ENCODE measurements at places on chromosomes 4 and X.

DNA sequence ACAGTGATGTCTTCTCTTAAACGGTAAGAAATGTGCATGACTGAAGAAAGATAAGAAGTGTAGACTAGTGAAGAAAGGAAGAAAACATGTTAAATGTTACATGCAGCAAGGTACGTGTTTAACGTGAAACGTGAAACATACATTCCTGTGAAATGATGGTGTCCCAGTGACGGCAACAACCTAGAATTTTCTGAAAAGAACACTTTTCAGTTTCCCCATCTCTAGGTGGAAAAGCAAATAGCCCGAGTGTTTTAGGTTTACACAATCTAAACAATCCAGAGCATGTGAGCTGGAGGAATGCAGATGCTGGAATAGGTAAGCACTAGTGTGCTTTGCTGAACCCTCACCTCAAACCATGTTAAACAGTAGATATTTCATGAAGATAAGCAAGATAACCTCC, 60.7 kb downstream of the CLNK start:
- DNase-seq, result no peak

- no peak for DNase-seq
These were observed 55.8 kb downstream of the DOCK11 start for GRCh38 chrX:118551426-118551825.

GRCh38 chr4:165326831-165327210, 648 bp upstream of the MSMO1 start:
- DNase-seq, result peak; percentile 38

- no peak for DNase-seq
These were observed 78.1 kb downstream of the EVC start for GRCh38 chr4:5789141-5789540.

- DNase-seq, result no peak
These were observed 625.6 kb upstream of the FTHL17 start for GRCh38 chrX:31697294-31697916.

DNA sequence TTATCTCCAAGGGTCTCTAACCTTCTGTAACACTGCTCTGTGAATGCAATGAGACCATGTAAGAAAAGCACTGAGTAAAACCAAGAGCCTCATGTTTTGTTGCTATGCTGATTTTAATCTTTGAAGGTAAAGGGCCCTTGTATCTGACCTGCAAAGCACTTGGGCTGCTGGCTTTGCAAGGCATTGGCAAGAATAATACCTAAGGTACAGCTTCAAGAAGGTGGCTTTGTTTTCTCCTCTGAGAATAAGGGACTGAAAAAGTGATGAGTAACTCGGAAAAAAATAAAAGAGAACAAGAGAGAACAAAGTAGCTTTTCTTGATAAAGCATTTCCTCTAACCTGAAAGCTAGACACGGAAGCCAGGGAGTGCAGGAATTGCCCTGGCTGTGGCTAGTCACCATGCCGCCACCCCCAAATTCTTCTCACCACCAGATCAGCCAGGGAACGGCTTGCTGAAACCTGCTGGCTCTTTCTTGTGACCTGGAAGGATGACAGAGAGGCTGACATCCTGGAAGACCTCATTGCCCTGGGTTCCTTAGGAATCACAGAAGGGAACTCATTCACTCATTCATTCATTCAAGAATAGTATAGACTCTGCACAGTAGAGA, 41.8 kb upstream of the HS3ST1 start:
- DNase-seq, result no peak

DNA sequence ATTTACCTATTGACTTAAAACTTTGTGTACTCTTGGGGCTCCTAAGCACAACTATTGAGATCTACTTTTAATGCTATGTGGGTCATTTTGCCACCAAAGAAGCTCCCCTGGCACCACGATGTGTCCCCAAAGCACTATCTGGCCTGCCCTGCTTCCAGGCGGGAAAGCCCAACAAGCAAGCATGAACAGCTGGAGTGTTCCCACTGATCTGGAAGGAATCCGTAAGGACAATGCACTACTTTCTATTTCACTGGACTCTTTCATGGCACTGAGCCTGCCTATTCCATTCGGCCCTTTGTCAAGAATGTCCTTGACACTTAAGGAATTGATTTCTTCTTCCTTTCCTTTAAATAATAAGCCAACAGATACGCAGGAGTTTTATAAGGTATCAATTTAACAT, 38.8 kb downstream of the GRIA3 start:
- DNase-seq, result no peak

DNA sequence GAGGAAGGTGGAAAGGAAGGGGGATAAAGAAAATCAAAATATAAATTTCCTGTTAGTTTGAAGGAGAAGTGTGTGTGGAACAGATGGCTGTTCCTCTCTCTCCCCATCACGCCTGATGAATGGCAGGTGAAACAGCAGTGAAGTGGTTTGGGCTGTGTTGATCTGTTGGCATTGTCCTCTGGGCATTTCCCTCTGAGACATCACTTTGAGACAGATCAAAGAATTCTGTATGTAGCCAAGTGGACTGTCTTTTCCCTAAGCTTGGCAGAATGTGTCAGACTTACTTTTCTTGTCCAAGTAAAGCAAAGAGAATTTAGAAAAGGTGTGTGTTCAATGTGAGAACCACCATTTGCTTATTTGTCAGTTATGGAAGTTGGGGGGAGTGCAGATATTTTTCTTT, 47.5 kb downstream of the SEPTIN11 start:
- DNase-seq, result no peak

GRCh38 chr4:151808120-151808529, 47.3 kb upstream of the GATB start:
- peak; percentile 15 for DNase-seq

GRCh38 chrX:23803931-23804381, 21.0 kb downstream of the SAT1 start:
- DNase-seq, result peak; percentile 25

GRCh38 chr4:38805530-38806145, 1.0 kb upstream of the TLR1 start:
- DNase-seq, result peak; percentile 41

- no peak for DNase-seq
These were observed 417.4 kb downstream of the TMA16 start for GRCh38 chr4:163911891-163912290.

DNA sequence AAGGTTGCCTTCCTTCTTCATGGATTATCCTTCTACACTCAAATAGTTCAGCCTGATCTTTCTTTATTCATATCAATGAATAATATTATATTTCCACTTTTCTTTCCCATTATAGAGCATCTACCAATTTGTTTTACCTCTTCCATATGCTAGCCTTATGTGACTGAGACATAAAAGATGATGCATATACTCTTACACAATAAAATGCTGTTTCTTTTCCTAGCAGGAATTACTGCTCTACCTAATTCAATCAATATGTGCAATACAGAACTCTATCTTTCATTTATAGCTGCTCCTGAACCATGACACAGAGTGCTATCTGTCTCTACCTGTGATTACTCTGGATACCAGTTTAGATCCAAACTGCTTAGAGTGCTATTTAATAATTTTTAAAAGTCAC, 2334.0 kb downstream of the PCDH7 start:
- no peak for DNase-seq

- DNase-seq, result no peak
These were observed 242.8 kb downstream of the PCDH7 start for GRCh38 chr4:30962939-30963338.

DNA sequence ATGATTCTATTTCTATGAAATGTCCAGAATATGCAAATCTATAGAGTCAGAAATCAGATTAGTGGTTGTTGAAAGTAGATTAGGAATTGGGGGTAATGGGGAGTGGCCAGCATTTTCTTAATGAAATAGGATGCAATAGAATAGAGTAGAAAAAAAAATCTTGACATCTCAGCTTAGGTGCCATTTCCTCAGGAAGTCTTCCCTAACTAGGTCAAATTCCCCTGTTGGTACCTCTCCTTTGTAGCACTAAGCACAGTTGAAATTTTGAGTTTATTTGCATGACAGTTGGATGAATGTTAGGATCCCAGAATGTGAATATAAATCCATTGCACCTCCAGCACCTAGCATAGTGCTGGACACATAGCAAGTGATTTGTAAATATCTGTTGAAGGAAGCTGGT, 30.0 kb upstream of the PDK3 start:
- no peak for DNase-seq

GRCh38 chrX:110338935-110339334, 19.7 kb upstream of the RTL9 start:
- DNase-seq, result no peak

- peak; percentile 22 for DNase-seq
These were observed 88.2 kb upstream of the TFDP3 start for GRCh38 chrX:133306316-133306715.

GRCh38 chrX:23100826-23101225, 101.1 kb downstream of the DDX53 start:
- no peak for DNase-seq

- DNase-seq, result no peak
These were observed 4.3 kb downstream of the GK start for GRCh38 chrX:30657196-30658161.

- no peak for DNase-seq
These were observed 124.9 kb downstream of the STAG2 start for GRCh38 chrX:124086411-124086810.

- no peak for DNase-seq
These were observed 896.5 kb upstream of the PABPC4L start for GRCh38 chr4:135098061-135098460.

- DNase-seq, result no peak
These were observed 69.8 kb downstream of the ZNF827 start for GRCh38 chr4:145868637-145869409.

- DNase-seq, result peak; percentile 57
These were observed 89.4 kb upstream of the TRIM2 start for GRCh38 chr4:153114771-153115321.

DNA sequence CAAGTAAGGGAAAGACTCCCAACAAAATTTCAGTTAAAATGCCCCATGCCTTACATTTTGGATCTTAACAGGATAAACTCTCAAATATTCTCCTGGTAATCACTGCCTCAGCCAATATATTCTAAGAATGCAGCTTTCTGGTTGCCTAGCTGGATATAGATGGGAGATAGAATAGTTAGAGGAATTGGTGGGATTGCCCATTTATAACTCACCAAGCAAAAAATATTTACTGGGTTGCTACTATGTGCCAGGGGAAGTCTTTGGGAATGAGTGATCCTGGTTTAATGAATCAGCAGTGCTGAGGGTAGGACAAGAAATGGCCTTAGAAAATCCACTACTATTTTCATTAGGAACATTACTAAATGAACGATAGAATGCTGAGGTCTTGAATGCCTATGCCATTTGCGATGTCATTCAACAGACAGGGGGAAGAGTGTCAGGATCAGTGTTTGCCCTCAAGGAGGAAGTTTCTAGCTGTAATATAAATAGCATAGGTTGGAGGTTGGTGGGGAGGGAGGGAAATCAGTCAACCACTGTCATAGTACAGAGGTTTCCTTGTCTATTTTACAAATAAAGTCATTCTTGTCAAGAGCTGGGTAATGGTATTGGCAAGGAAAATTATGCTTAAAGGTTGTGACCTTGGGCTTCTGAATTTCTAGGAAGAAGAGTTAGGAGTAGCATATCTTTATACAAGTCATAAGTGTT, 63.5 kb downstream of the ENOPH1 start:
- peak; percentile 51 for DNase-seq

- peak; percentile 17 for DNase-seq
These were observed 205.6 kb upstream of the S100G start for GRCh38 chrX:16444353-16444752.

DNA sequence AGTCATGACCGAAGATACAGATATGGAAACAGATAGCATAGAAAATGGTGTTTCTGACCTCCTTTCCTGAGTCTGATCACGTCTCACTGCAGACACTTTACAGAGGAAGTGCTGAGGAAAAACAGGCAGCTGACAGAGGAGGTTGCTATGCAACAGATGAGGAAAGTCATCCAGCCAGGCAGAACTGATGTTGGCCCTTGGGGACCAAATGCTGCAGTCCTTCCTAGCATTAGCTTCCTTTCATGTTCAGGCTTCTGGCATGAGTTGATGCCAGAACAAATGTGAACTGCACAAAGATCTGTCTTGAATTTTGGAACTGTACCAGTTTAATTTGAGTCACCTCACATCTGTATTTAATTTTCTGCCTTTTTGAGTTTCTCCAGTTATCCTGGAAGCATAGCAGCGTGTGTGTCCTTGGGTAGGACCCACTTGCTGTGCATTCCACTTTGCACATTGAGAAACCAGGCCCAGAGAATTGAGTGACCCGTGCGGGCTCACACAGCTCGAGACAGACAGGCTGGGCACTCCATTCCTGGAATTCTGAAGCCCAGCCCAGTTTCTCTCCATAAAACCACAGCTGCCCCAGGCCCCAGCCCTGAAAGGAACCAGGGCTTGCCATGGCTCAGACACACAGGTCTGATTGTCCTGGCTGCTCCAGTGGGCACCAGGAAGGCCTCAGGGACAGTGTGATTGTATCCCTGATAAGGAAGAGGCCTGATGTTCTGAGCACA, 1.4 kb upstream of the MAGED1 start:
- peak; percentile 55 for DNase-seq

DNA sequence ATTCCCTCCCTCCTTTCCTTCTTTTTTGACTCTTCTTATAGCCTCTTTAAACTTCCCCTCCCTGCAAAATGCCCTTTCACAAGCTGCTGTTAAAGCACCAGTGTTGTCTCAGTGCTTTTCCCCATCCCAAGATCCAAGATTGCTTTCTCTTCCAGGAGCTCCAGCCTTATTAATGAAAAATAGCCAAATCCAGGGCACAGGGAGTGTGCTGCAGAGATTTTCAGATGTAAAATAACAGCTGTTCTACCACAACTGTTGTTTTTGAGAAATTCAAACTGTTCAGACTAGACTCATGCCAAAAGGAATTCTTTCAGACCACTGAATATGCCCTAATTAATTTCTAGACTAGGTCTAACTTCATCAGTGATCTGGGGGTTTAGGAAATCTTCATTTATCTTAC, 47.0 kb upstream of the GPC3 start:
- DNase-seq, result no peak

DNA sequence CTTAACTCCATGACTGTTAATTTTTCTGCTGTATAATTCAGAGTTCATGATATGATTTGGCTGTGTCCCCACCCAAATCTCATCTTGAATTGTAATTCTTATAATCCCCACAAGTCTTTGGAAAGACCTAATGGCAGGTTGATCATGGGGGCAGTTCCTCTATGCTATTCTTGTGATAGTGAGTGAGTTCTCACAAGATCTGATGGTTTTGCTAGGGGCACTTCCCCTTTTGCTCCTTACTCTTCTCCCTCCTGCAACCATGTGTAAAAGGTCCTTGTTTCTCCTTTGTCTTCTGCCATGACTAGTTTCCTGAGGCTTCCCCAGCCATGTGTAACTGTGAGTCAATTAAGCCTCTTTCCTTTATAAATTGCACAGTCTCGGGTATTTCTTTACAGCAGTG, 1751.9 kb downstream of the ARAP2 start:
- no peak for DNase-seq

DNA sequence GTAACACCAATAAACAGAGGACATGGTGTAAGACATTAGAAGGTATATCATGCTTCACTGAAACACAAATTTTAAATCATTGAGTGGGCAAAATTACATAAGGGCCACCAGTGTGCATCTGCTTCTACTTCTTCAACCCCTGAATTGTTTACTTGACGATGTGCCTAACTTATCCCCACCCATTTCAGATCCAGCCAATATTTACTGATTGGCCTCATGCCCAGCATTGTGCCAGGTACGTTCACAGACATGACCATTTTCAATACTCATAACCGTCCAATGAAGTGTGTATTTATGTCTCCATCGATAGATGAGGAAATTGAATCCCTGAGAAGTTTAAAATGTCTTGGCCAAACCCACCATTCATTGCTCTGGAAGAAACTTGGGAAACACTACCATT, 208.3 kb upstream of the MID1 start:
- DNase-seq, result no peak

GRCh38 chrX:122777766-122778165, 406.3 kb upstream of the GRIA3 start:
- no peak for DNase-seq

Data from AG20443 (cell line).